ENCODE measurements at places on chromosomes 1 and 21.

DNA sequence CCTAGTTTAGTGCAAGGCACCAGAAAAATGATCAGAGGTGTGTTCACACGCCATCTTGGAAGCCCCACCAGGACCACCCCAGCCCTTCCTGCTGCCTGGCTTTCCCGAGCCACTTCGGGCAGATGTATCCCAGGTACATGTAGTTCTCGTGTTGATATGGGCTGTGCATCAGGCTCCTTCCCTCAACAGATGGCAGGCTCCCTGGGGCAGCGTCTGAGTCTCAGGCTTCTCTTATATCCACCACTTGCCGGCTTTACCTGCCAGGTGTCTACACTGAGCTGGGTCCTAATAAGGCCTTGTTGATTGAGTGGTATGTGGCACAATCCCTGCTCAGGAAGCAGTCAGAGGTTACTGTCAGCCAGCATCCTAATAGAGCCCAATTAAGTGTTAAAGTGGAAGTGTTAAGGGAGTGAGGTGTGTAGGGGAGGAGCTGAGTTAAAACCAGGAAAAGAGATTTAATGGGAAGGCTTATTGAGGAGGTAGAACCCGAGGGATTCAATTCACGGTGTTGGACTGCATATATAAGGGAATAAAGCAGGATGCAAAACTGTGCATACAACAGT, 8.5 kb downstream of the GPA33 start:
- DNase-seq = no peak

DNA sequence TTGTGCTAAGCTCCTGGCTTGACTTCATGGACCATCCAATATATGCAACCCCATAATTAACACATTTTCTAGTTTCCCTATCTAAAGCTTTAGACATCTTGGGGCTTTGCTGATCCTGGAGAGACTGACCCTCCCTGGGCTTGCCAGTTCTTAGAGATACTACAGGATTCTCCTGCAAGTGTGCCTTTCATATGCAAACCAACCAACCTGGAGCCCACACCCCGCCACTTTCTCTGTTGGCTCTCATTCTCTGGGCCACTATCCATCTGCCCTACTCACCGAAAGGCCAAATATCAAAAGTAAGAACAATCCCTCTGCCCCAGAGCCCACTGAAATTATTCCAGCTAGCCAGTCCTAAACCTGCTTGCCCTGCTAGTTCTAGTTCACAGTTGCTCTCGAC, 2.2 kb upstream of the GBP6 start:
- DNase-seq = no peak

DNA sequence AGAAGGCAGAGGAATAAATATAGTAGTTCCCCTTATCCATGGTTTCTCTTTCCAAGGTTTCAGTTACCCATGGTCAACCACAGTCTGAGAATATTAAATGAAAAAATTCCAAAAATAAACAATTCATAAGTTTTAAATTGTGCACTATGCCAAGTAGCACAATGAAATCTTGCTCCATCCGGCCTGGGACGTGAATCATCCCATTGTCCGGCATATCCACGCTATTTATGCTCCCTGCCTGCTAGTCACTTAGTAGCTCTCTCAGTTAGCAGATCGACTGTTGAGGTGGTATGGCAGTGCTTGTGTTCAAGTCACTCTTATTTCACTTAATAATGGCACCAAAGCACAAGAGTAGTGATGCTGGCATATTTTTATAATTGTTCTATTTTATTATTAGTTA, 58.6 kb upstream of the ARHGAP29 start:
- no peak for DNase-seq

DNA sequence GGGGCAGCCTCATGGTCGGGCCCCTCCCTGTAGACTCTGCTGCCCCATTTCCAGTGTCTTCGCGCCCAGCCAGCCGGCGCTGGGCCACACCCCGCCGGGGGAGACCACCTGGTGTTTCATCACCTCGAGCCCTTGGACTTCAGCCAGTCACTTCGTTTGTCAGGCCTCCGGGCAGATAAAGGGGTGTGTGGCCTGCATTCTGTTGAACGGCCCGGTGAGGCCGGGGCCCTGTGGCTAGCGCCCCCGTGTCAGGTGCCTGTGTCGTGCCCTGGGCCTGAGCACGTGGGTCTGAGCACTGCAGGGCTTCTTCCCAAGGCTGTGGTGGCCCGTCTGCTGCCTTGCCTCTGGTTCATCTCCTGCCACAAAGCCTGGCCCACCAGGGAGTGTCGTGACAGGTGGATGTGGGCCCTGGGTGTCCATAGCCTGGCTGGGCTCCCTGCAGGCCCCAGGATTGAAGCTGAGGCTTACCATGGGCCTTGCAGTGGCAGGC, 65.2 kb upstream of the DIP2A start:
- DNase-seq = no peak

GRCh38 chr1:239861985-239862384, 229.7 kb upstream of the FMN2 start:
- no peak for DNase-seq

- no peak for DNase-seq
Observed at GRCh38 chr1:118116401-118116800, 68.6 kb downstream of the SPAG17 start.

- no peak for DNase-seq
Observed at GRCh38 chr1:4107291-4107690, 207.2 kb upstream of the C1orf174 start.

DNA sequence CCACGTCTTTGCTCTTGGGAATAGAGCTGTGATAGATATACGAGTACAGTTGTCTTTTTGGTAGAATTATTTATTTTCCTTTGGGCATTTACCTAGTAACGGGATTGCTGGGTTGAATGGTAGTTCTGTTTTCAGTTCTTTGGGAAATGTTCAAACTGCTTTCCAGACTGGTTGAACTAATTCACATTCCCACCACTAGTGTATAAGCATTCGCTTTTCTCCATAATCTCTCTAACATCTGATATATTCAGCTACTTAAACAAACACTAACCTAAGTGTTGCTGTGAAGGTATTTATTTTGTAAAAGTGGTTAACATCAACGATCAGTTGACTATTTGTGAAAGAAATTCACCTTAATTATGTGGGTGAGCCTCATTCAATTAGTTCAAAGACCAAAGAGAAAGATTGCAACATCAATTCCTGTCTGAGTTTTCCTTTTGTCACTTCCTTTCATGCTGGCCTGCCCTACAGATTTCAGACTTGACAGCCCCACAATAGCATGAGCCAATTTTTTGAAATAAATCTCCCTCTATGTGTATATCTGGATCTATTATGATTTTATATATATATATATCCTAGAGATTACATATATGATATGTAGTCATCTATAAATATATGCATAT, 26.7 kb upstream of the DUSP10 start:
- DNase-seq = no peak

DNA sequence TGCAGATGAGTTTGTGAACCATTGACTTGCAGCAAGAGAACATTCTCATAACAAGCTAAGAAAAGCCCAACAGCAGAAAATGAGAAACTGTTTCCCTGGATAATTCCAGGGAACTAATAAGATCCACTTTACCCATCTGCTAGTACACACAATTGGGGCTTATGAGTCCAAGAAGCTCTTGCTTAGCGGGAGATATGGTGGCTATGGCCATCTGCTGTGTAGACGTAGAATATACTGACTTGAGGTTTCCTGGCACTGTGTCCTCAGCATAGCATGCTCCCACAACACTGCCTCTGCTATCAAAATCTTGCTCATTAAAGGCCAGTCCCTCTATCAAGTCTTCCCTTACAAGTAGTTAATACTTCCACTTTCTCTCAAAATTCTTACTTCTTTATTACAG, 6.8 kb upstream of the RXRG start:
- no peak for DNase-seq

DNA sequence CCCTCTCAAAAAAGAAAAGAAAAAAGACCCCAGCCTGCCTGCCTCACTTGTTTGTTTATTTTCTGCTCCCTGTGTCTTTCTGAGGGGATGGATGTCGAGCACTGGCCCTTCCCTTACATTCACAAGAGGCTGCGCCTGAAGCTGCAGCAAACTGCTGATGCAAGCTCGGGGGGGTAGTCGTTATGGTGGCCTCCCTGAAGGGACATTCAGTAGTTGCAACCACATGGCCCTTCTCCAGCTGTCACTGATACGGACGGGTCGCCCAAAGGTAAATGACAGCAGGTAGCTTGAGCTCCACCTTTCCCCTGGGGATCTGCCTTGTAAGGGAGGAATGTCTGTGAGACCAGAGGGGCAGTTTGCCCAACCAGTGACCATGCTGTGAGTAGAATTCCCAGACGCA, 17.7 kb downstream of the PLEKHM2 start:
- DNase-seq = no peak

DNA sequence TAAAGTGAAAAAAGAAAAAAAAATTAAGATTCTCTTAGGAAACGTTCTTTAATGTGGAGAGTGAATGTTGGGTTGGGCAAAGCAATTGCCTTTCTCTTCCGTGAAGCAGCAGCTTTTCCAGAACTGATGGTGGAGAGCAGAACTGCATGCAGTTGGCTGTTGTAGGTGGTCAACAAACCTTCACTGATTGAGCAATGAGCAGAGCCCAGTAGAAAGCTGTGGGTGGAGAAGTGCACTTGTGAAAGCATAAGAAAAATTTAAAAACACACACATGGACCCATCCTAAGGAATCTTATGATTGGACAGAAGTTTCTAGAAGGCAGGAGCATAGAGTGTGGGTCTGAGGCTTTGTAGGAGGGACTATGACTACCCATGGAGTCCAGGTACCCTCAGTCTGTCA, 4.5 kb downstream of the PRELP start:
- DNase-seq = no peak

DNA sequence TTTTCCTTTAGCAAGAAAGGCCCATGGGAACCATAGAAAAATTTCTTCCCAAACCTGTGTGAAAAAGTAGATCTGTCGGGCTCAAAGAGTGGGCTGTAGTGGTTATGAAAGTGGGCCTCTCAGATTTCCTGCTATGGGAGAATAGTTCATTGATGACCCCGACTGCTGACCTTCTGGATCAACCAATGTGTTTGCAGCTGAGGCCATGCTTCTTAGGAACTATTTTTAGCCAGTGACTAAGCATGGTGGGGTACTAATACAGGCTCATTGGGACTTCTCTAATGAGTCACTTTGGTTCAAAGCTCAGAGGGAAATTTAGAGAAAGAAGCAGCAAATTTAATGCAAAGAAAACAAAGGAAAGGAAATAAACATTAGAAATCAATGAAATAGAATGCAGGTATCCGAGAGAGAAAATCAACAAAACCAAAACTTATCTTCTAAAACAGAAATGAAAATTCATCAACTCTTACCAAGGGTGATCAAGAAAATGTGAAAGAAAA, 12.6 kb upstream of the PSMA5 start:
- no peak for DNase-seq

- DNase-seq = no peak
Observed at GRCh38 chr21:26027696-26028095, 142.9 kb downstream of the APP start.

- DNase-seq = no peak
Observed at GRCh38 chr1:52153010-52153409, 11.1 kb downstream of the ZFYVE9 start.

DNA sequence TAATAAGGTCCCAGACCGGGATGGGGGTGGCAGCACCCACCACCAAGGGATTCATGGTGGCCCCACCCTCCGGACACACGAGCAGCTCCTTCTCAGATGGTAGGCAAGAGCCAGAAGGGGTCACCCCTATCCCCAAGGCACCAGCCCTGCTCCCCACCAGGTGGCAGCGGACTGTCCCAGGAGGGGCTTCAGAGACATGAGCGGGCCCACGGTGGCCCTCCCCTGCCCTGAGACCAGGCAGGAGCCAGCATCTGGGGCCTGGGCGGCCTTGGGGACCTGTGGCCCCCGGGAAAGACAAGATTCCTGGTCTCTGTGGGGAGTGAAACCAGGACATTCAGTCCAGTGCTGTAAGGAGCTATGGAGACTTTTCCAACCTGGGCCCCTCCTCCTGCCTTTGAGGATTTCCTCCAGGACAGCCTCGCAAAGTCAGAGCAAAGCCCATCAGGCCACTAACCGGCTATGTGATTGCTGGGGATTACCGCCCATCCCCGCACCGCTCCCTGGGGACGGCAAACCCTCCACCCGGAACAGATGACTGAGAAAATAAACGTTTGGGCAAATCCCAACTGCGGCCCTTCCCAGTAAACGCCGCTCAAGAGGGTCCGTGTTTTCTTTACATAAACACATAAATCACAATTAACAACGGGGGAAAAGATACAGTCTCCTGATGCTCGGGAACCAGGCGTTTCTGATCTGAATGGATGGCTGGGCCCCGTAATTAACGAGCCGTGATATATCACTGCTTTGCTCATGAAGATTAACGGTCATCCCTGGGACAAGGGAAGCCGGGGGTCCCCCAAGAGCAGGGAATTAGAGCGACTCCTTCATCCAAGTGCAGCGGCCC, 50.9 kb upstream of the ARHGEF16 start:
- no peak for DNase-seq

DNA sequence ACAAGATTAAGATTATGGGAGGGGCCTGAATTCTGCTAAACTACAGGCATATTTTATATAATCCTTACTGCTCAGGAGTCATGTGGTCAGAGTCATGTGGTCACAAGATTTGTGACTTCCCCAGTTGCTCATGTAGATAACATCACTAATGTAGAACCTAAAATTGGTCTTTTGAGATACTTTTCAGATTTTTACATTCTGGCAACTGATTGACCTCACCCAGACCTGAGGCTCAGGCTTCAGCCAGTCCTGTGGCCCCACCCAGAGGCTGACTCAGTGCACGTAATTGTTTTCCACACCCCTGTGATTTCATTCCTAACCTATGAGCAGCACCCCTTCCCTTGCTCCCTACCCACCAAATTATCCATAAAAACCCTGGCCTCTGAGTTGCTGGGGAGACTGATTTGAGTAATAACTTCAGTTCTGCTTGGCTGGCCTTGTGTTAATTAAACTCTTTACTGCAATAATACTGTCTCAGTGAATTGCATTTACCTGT, 41.7 kb upstream of the ZNF326 start:
- DNase-seq = no peak

GRCh38 chr21:23624281-23624680, 1983.0 kb downstream of the MRPL39 start:
- no peak for DNase-seq
